Stimulated activated CD4-positive, alpha-beta T cell treated with anti-CD3 and anti-CD28 coated beads, Interleukin-15, amount 100 ng/mL, for 24 hours (primary cell): ENCODE measurements at places on chromosomes 3 and 15.

DNA sequence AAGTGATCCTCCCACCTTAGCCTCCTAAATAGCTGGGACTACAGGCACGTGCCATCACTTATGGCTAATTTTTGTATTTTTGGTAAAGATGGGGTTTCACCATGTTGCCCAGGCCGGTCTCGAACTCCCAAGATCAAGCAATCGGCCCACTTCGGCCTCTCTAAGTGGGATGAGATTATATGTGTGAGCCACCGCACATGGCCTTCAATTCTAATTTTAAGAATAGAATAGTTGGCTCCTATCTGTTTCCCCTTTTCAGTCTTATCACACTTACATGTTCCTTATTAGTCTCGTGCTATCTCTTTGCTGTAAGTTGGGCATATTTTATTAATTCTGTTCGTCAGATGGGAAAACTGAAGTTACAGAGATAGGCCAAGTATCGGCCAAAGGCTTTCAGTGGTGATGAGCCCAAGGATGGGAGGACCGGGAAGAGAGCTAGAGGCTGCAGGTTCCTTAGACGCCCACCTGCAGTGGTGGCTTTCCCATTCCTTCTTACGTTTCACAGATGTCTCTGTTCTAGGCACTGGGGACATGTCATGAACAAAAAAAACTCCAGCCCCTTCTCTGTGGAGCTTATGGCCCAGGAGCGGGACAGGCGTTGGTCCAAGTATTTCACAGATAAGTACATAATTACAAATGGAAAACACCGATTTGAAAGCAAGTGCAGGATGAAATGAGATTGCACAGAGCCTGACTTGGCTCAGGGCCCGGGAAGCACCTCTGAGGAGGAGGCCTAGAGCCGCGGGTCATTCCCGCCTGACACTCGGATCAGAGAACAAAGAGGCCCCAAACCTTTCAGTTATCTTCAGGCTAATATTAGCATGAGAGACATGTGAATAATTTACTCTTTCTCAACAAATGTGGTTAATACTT lies 91.1 kb upstream of the KLF13 start:
- no peak for DNase-seq

DNA sequence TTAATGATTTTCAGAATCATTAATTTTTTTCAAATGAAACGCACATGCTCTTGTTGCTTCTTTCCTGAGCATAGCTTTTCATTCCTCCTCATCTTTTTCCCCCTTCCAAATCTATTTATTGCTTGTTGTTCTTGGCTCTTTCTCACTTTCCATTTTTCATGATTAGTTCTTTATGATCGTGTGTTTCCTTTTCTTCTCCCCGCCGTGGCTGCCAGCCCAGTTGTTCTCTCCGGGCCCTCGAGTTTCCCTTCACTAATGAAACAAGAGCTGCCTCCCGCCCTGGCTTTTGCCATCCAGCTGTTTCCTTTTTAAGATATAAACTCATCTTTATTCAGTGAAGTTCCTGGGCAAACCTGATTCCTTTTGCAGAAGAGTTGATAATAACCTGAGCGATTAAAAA lies 170.2 kb upstream of the NR2F2 start:
- DNase-seq, result no peak

DNA sequence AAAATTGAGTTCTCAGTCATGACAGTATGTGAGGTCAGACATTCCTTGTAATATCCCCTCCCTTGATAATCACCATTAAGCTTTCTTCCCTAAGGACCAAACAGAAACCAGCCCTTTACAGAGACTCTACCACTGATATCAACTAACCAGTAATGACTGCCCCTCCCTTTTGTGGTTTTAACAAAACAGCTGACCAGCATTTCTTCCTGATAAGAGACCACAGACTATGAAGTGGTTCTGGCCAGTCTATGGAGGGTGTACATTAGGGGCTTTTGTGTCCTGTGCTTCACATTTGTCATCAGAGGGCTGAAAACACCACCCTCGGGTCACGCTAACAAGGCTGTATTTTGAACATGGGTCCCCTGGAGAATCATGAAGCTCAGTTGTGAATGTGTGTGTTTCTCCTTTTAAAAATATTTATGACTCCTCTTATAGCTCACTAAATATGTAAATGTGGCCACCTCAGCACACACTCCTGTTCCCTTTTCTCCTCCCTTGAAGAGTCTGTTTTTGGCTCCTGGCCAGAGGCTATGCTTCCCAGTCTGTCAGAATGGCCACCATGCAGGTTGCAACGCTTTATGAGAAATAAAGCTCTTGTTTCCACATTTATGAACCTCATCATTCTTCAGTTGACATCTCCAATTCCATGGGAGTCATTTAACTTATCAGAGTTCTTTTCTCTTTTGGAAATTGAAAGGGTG lies 239.3 kb downstream of the CPNE4 start:
- DNase-seq, result no peak

- DNase-seq, result no peak
Measured at GRCh38 chr3:141395005-141395589, 26.8 kb downstream of the ZBTB38 start.

- no peak for DNase-seq
Measured at GRCh38 chr3:43580181-43580580, 41.6 kb downstream of the ANO10 start.

GRCh38 chr3:48194446-48195071 lies 6.3 kb upstream of the CDC25A start:
- peak; percentile 46 for DNase-seq

DNA sequence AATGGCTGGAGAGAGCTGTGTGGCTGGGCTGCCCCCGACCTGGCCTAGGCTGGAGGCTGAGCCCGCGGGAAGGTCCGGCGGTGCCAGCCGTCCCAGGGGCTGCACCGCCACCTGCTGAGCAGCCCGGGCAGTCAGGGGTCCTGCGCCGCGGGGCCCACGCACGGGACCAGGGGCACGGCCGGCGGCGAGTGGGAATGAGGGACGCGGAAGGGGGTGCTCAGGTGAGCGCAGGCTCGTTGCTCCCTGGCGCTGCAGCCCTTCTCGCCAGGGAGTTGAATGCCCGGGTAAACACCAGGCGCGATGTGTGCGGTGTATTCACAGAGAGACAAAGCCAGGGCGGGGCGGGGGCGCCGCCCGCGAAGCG lies 666 bp upstream of the SEMA3F start:
- no peak for DNase-seq

GRCh38 chr15:29616512-29616911 lies 205.8 kb downstream of the TJP1 start:
- no peak for DNase-seq
